GM12864 (cell line): ENCODE measurements at places on chromosomes 3 and 15.

- DNase-seq, result no peak
These were observed 268.7 kb upstream of the ARRDC4 start for GRCh38 chr15:97691799-97692198.

DNA sequence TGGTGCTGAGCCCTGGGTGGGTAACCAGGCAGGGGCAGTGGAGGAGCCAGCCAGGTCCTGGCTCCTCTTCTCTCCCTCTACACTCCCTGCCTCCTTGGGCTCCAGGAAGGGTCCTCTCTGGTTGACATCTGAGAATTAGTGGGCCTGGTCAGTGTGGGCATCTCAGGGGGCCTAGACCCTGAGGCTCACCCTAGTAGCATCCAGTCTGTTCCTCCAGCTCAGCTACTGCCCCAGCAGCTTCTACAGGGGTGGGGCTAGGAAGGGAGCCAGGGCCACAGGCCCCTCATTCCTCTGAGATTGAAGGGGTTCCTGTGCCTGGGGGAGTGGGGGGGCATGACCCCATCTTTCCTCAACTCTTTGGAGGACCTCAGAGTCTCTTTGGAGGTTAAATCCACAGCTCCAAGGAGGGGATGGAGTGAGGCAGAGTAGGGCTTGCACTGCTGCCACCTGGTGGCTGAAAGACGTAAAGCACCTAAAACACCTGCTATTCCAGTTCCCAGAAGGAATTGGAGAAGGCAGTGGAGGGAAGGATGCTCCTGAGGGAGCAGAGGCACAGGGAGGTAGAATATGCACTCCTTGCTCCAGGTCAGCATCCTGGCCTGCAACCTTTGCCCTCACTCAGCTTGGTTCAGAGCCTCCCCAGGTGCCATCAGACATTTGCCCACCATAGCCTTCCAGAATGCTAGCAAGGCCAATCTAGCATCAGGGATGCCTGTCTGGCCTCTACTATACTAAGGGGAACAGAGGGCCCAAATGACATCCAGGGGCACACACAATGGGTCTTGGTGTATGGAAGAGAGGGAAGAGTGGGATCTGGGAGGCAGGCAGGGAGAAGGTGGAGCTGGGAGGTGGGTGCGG, 25.1 kb downstream of the C3orf18 start:
- DNase-seq, result no peak

GRCh38 chr15:91593653-91594052, 259.9 kb upstream of the SLCO3A1 start:
- DNase-seq, result no peak

GRCh38 chr3:182855076-182855475, 61.8 kb downstream of the ATP11B start:
- no peak for DNase-seq

DNA sequence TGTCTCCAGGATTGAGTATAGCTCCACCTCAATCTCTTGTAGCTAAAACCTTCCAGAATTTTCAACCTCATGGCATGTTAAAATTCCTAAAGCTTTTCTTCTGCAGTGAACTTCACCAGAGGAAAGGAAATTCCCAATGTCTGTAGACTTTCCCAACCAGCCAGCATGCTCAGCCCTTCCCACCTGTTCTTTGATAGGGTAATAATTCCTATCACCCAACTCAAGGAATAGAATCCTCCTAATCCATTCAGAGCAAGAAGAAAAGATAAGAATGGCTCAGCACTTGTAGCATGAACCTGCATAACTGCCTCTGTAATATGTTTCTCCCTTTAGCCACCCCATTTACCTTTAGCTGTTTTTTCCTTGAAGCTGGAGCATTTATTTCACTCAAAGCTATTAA, 301.8 kb upstream of the GADL1 start:
- no peak for DNase-seq
